ENCODE measurements at places on chromosomes 1 and 21.

DNA sequence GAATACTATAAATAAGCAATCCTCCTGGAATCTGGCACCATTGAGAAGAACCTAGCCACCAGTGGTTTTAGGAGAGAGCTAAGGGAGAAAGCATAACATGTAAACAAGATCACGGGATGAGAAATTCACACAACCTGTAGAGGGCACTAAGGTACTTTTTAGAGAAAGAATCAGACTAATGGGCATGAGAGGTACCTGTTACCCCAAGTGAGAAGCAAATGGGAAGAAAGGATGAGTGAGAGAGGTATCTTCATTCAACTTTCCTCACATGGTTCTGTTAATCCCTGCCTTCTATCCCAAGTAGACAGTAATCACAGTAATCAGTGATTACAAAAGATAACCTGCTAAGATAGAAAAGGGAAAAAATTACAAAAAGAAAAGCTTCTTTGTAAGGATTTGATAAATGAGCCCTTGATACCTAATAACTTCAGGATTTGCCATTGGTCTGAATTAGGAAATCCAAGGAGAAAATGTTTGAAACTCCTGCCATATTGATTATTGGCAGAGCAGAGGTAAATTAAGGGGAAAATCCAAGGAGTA lies 251.1 kb upstream of the ADGRL2 start:
- DNase-seq, result no peak

DNA sequence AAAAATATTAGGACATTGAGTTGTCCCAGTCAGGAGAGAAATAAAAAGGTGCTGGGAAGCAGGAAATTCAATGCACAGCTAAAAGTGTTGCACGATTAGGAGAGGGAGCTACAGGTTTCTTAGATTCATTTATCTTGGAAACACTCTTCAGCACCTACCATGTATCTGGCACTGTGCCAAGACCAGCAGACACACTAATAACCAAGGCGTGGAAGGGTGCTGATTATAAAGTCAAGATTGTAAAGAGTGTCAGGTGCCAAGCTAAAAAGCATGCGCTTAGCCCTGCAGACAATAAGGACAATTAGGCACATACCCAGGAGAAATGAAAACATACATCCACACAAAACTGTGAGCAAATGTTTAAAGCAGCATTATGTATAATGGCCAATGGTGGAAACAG lies 129.9 kb downstream of the DSCAM start:
- DNase-seq, result no peak

DNA sequence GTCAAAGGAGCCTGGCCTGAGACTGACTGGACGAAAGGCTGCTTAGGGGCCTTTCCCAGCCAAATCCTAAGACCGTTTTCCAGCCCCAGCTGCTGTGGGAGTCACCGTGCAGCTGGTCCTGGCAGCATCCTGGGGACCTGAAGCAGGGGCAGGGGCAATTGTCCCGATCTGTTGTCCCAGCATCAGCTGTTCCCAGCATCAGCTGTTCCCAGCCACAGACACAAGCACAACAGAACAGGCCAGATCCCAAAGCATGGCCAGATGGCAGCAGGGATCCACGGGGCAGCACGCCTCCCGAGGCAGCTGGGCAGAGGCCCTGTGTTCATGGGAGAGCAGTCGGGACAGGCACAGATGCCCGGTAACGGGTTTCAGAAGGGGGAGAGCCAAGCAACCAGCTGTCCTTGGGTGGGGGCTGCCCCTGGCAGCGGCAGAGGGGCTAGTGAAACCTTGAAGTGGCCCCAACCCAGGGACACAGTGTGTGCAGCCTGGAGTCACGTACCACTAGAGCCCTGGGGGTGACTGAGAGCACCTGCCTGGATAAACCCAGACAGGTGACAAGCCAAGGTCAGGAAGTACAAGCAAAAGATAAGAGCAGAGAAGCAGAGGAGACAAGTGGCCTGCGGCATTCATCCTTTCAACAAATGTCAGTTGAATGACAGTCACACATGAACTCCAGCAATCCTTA lies 13.3 kb downstream of the CELA2B start:
- no peak for DNase-seq

GRCh38 chr21:21324297-21324696 lies 326.1 kb downstream of the NCAM2 start:
- no peak for DNase-seq

GRCh38 chr1:201904579-201904978 lies 15.9 kb downstream of the SHISA4 start:
- no peak for DNase-seq

DNA sequence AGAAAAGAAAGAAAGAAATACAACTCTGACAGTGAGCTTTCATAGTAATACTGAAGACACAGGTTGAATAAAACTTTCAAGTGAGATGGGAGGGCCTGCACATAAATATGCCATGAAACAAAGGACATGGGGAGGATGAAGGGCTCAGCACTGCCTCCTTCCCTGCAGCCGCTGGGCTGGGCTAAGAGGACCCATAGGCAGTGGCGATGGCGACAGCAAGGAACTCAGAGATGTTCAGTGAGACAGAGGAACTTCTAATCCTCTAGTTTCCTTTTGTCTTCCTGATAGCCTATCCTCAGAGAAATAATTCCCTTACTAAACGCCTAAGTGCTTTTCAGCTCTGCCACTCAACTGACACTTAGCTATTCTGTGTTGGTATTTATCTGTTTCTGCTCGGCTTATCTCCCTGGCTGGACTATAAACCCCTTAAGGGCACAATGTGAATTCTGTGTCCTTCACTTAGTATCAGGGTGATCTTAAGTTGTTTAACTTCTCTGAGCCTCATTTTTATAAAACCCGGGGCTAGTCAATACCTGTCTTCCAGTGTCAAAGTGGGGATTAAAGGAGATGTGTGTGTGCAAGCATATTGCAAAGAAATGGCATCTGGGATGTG lies 24.4 kb upstream of the IER5 start:
- DNase-seq, result no peak

DNA sequence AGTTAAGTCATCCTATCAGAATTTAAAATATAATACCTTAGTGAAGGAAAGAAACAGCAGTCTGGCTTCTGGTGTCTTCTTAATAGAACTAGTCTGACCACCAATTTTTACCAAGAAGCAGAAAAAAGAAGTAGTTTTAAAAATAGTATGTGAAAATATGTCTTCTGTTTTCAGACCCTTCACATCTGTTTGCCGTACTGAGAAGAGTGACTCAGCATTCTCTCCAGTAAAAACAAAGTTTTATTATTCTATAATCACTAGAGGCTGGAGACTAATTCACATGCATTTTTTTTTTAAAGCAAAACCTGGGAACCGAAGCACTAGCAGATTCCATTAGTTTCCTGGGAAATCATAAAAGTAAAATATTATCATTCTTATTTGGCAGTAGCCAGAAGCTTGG lies 163.8 kb downstream of the COL24A1 start:
- DNase-seq, result no peak

DNA sequence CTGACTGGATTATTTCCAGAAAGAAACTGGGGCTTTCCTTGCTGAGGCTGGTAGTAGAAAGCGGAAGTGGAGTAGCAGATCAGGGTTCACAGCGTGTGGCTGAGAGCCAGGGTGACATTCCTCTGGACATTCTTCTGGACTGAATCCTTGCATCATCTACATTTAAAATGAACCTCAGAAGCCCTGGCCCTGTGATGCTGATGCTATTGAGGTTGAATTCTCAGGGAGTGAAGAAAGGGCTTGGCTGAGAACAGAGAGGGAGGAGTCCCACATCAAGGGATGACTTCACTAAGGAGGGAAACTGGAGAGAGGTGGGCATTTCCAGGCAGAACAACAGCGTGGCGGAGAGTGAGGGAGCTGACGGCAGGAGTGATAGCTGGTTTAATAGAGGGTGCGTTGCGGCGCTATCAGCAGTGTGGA lies 102.3 kb upstream of the LMO4 start:
- DNase-seq, result no peak

GRCh38 chr1:59730759-59731478 lies 83.8 kb upstream of the HOOK1 start:
- DNase-seq, result no peak

DNA sequence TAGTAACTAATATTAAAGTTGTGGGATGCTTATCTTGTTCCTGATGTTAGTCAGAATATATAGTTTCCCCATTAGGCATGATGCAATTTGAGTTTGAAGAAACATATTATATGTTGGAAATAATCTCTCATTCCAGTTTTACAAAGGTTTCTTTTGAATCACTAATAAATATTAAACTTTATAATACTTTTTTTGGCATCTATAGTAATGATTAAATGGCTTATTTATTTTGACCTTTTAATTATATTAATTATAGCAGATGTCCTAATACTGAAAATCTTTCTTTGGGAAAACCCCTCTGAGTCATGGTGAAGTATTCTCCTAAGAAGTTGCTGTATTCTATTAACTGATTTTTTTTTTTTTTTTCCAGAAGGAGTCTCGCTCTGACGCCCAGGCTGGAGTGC lies 28.5 kb upstream of the PTGS2 start:
- DNase-seq, result no peak

DNA sequence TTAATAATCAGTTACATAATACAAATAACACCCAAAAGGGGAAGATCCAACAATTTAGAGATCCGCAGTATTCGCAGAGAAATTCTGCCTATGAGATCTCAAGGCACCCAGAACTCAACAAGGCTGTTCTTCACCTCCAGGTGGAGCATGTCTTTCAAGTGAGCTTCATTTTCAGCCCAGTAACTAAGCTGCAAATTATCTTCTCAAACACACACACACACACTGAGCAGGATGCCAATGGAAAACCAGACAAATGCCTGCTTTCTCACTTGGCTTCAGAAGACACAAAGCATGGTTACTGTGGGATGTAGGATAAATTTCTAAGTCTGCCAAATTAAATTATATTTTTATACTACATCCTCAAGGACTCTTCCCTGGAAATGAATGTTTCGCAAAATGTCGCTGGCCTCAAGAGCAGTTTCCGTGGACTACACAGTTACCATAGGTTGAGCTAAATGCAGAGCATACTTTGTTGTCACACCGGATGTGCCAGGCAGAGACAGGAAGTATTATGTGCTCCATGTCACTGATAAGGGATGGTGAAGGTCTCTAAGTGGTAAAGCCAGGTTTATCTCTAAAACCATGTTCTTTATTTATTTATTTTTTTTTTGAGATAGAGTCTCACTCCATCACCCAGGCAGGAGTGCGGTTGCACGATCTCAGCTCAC lies 30.3 kb downstream of the UBR4 start:
- no peak for DNase-seq

- no peak for DNase-seq
These were observed 83.8 kb downstream of the SETD4 start for GRCh38 chr21:35976481-35976880.

DNA sequence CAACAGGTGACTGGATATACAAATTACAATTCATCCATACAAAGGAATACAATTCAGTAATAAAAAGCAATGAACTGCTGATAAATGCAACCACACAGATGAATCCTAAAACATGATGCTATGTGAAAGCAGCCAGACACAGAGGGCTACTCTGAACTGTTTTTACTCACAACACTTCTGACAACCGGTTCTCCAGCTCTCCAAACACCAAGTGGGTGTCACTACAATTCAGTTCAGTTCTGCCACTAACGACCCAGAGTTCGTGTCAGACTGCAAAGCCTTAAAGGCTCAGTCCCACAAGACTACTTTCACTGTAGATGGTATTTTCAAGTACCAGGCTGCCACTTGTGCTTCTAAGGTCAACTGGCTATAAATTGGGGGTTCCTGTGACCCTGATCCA lies 119.4 kb downstream of the SLC16A1 start:
- DNase-seq, result no peak

DNA sequence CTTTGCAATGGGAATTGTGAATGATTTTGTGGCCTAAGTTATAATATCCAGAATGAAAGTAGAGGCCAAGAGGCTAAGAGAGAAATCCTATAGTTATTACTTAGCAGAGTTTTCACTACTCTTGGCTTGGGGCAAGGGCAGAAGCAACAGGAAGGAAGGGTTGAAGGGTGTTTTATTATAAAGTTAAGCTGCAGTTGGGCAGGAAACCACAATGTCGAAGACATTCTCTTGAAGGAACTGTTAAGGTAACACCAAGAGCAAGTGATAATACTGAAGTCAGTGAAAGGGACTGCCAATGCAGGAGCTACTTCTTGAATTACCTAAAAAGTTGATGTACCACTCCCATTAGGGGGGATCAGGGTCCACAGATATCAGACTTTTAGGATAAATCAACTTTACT lies 8.3 kb downstream of the XCL2 start:
- DNase-seq, result no peak

DNA sequence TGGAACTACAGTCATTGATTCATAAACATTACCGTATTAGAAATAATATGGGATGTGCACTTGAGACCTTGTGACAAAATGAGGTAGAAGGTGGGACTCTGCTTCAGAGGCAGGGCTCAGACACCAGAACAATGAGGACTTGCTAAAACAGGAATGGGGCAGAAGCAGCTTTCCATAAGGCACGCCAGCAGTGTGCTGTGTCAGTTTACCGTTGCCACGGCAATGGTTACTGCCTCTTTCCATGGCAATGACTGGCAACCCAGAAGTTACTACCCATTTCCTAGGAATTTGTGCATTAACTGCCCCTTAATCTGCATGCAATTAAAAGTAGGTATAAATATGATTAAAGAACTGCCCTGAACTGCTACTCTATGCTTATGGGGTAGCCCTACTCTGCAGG lies 169.0 kb downstream of the CHRM3 start:
- no peak for DNase-seq

DNA sequence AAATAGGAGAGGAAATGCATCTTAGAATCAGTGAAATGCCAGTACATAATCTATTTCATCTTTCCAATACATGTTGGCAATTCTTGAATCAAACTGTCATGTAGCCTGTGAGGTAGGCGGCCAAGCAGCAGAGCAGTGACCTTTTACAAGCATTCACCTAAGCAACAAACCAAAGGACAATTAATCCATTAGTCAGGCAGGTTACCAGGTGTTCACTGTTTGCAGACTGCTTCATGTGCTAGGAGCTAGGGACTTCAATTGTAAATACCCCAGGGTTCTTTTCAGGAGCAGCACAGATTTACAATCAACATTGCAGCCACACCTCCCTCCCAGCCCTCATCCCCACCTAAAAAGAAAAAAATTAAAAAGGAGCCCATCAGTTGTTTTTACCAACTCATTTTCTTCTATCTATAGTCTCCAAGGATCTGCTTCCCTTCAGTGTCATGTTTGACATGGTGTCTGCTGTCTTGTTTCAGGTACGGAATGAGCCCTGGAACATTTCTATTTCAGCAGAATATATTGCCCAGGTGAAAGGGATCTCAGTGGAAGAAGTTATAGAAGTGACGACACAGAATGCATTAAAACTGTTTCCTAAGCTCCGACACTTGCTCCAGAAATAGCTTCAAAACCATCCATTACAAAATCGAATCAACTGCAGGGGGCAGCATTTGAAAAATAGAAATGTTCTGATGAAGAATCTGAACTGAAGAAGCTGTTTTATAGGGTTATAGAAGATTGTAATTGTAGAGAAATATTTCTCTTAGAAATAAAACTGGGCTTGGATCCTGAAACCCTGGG lies 23.0 kb downstream of the TATDN3 start:
- DNase-seq, result no peak

Data from activated effector memory CD4-positive, alpha-beta T cell treated with Interleukin-2 at 50 U/mL for 16 hours (primary cell).